ENCODE measurements at places on chromosomes 3 and 15. TPM values are rescaled to one million over a fixed set of nuclear protein-coding genes. Genes with fewer than 3 reads are reported as not detected.

Gene CHRFAM7A
- 2.6 TPM for total RNA-seq

Gene XCR1
- total RNA-seq: not detected

Gene RAD51
- 0.95 TPM for total RNA-seq

GRCh38 chr15:59020322-59020721 is 32.9 kb downstream of the RNF111 start:
- no peaks in the 10 kb centered on the region for H3K4me1 ChIP-seq
- no peak overlapping the region for H3K4me3 ChIP-seq
- H3K27me3 ChIP-seq: no peaks in the 10 kb centered on the region
- no peak for DNase-seq
- no peak overlapping the region for H3K27ac ChIP-seq

Gene CD86
- 1.1 TPM for total RNA-seq

DNA sequence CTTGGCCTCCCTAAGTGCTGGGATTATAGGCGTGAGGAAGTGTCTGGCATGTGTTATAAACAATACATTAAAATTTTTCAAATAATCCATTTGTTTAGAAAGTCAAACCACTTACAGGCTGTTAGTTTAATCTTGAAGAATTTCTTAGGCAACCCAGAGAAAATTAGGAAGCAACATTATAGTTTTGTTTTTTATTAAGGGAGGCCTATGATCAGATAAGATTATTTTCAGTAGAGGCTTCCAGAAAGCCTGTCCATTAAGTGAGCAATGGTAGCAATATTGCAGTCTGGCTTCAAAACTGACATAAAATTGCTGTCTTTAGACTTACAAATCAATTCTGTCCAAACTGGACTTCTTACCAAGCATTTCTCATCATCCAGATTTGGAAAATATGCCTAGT is 49.6 kb downstream of the CD47 start:
- peaks cover 9% of the 10 kb centered on the region for H3K4me1 ChIP-seq
- H3K27ac ChIP-seq: no peak overlapping the region
- no peak overlapping the region for H3K4me3 ChIP-seq
- H3K27me3 ChIP-seq: no peaks in the 10 kb centered on the region

Gene CNTN4
- 1.4 TPM for total RNA-seq

- H3K4me1 ChIP-seq: no peaks in the 10 kb centered on the region
- DNase-seq: no peak
- H3K36me3 ChIP-seq: no peaks in the 10 kb centered on the region
- H3K27ac ChIP-seq: no peak overlapping the region
These were observed 32.1 kb upstream of the TOPBP1 start for GRCh38 chr3:133693821-133694220.

Gene GPR62
- total RNA-seq: 0.15 TPM

DNA sequence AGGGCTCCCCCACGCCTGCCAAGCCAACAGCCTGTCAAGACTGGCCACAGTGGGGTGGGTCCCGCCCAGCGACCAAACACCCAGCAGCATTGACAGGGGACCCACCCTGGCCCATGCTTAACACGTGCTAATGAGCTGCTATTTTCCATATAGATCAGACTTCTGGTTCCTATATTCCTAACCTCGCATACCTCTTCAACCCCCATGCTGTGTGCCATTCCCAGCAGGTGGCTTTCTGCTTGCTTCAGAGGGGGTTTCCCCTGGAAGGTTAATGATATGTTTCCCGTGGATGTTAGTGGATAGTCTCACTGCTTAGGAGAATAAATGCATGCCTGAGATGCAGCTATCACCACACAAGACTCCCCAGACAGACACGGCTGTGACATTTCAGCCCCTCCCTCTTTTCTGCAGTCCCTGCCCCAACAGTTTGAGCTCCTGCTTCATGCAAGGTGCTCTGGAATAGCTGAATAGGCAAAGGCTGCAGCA is 37.9 kb upstream of the MGLL start:
- H3K27me3 ChIP-seq: no peaks in the 10 kb centered on the region
- H3K4me3 ChIP-seq: no peak overlapping the region
- no peak for DNase-seq

DNA sequence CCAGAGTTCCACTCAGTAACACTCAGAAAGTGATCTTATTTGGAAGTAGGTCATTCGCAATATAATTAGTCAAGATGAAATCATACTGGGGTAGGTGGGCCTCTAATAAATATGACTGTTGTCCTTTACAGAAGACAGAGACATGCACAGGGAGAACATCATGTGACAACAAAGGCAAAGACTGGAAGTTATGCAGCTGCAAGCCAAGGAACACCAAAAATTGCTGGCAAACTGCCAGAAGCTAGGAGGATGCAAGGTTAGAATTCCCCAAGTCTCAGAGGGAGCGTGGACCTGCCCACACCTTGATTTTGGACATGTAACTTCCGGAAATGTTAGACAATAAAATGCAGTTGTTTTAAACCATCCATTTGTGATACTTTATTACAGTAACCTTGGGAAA is 471.5 kb upstream of the AGTR1 start:
- no peak overlapping the region for H3K27ac ChIP-seq
- no peaks in the 10 kb centered on the region for H3K27me3 ChIP-seq
- H3K36me3 ChIP-seq: no peaks in the 10 kb centered on the region
- no peak for DNase-seq
- no peaks in the 10 kb centered on the region for H3K4me1 ChIP-seq
- H3K4me3 ChIP-seq: no peak overlapping the region

DNA sequence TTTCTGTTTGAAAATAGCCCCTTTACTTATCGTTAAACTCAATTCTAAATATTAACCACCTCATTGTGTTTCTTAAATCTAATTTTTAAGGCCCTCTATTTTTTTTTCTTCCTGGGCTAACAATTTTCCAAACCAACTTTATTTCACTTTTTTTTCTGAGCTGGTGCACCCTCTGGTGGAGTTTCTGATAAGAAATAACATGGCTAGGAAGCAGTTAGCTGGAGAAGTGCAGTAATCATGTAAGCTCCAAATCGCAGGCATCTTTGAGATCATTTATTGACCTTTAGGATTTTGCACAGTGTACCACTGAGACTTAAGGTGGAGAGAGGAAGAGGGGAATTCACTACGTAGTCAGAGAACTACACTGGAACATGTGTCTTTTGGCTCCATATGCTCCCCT is 6.4 kb downstream of the TMEM207 start:
- no peaks in the 10 kb centered on the region for H3K36me3 ChIP-seq
- no peaks in the 10 kb centered on the region for H3K27me3 ChIP-seq
- no peak for DNase-seq
- no peak overlapping the region for H3K4me3 ChIP-seq
- no peaks in the 10 kb centered on the region for H3K4me1 ChIP-seq
- H3K27ac ChIP-seq: no peak overlapping the region

Gene PATL2
- 0.77 TPM for total RNA-seq

GRCh38 chr3:37591116-37591781 is 270.4 kb upstream of the CTDSPL start:
- no peaks in the 10 kb centered on the region for H3K27me3 ChIP-seq
- no peak for DNase-seq
- H3K36me3 ChIP-seq: no peaks in the 10 kb centered on the region
- H3K4me3 ChIP-seq: no peak overlapping the region
- peak overlapping the region; percentile 74 for H3K27ac ChIP-seq

DNA sequence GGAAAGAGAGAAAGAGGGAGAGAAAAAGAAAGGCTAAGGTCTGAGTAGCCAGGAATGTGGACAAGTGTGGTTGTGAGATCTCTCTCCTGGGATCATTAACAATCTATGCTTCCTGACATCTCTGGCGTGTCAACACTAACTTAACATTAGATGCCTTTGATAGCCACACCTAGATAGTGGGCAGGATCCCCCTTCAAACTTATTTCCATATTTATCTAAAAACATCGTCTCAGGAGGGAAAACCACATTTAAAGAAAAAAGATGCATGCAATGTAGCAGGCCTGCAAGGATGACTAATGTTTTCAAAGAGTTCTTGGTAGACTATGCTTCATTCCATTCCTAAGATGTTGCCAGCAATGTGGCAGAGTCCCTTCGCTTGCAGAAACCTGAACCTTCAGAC is 80.9 kb downstream of the MLH1 start:
- H3K4me3 ChIP-seq: no peak overlapping the region
- peaks cover 20% of the 10 kb centered on the region for H3K36me3 ChIP-seq
- H3K4me1 ChIP-seq: peaks cover 4% of the 10 kb centered on the region
- DNase-seq: no peak

Gene C3orf22
- total RNA-seq: not detected

Gene ZCWPW2
- total RNA-seq: 2.2 TPM

DNA sequence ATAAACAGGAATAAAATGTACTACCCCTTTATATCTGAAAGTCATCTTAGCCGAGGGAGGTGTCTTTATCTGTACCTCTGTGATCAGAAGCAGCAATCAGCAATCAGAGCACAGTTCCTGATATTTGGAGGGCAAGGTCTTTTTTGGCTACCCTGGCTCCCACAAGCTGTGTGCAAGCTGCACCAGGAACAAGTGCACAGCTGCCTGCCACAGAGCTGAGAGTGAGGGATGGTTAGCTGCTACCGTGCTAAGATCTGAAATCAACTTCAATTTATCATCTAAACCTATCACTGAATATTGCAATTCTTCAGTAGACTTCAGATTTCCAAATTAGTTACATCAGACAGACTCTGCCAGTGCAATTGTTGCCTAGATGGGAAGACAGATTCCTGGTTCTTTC is 404.6 kb upstream of the ARL6 start:
- no peak overlapping the region for H3K27ac ChIP-seq
- DNase-seq: no peak
- H3K36me3 ChIP-seq: no peaks in the 10 kb centered on the region
- no peaks in the 10 kb centered on the region for H3K27me3 ChIP-seq
- H3K4me1 ChIP-seq: no peaks in the 10 kb centered on the region
- H3K4me3 ChIP-seq: no peak overlapping the region

Gene SCN5A
- 192 TPM for total RNA-seq

GRCh38 chr3:179015551-179016020 is 56.0 kb downstream of the ZMAT3 start:
- H3K27me3 ChIP-seq: no peaks in the 10 kb centered on the region
- H3K4me3 ChIP-seq: no peak overlapping the region
- H3K36me3 ChIP-seq: no peaks in the 10 kb centered on the region
- no peak overlapping the region for H3K27ac ChIP-seq
- DNase-seq: no peak

GRCh38 chr3:125594125-125594524 is 1.2 kb downstream of the OSBPL11 start:
- H3K27me3 ChIP-seq: no peaks in the 10 kb centered on the region
- H3K4me3 ChIP-seq: peak overlapping the region; percentile 73
- DNase-seq: no peak
- peak overlapping the region; percentile 98 for H3K27ac ChIP-seq
- H3K4me1 ChIP-seq: peaks cover 35% of the 10 kb centered on the region

DNA sequence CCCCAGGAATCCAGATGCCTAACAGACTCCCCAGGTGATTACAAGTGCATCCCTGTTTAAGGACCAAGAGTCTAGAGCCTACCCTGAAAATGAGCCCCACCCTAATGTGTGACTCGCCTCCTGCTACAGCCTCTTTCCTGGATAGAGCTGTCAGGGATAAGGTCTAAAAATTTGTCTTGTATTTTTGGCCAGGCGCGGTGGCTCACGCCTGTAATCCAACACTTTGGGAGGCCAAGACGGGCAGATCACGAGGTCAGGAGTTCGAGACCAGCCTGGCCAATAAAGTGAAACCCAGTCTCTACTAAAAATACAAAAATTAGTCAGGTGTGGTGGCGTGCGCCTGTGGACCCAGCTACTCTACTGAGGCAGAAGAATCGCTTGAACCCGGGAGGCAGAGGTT is 11.2 kb downstream of the TMC3 start:
- H3K27ac ChIP-seq: no peak overlapping the region
- no peaks in the 10 kb centered on the region for H3K4me1 ChIP-seq
- no peaks in the 10 kb centered on the region for H3K27me3 ChIP-seq
- DNase-seq: no peak
- no peak overlapping the region for H3K4me3 ChIP-seq

Gene ESYT3
- total RNA-seq: 0.87 TPM

- no peak overlapping the region for H3K4me3 ChIP-seq
- H3K27ac ChIP-seq: peak overlapping the region; percentile 40
- peaks cover 22% of the 10 kb centered on the region for H3K4me1 ChIP-seq
- H3K27me3 ChIP-seq: peaks cover 5% of the 10 kb centered on the region
- no peaks in the 10 kb centered on the region for H3K36me3 ChIP-seq
These were observed 5.5 kb downstream of the ADAMTSL3 start for GRCh38 chr15:83659417-83659812.

Gene TM6SF1
- total RNA-seq: 5.2 TPM

- peak; percentile 15 for DNase-seq
- peaks cover 16% of the 10 kb centered on the region for H3K4me1 ChIP-seq
- H3K4me3 ChIP-seq: no peak overlapping the region
- H3K36me3 ChIP-seq: no peaks in the 10 kb centered on the region
- no peak overlapping the region for H3K27ac ChIP-seq
These were observed 375.9 kb downstream of the MCTP2 start for GRCh38 chr15:94607176-94607654.

GRCh38 chr15:95868970-95869369 is 461.5 kb upstream of the NR2F2 start:
- no peak overlapping the region for H3K27ac ChIP-seq
- no peaks in the 10 kb centered on the region for H3K27me3 ChIP-seq
- no peak overlapping the region for H3K4me3 ChIP-seq
- H3K4me1 ChIP-seq: no peaks in the 10 kb centered on the region
- no peaks in the 10 kb centered on the region for H3K36me3 ChIP-seq

Data from heart right ventricle (tissue), 16 donors.